Pancreas (tissue), 10 donors: ENCODE measurements at places on chromosomes 11 and 22. TPM values are rescaled to one million over a fixed set of nuclear protein-coding genes. Genes with fewer than 3 reads are reported as not detected.

Gene CNGA4
- 0.12 TPM for total RNA-seq

Gene MS4A14
- 0.06 TPM for total RNA-seq

Gene SAAL1
- total RNA-seq, result 5.6 TPM

Gene MFNG
- 1.5 TPM for total RNA-seq

Gene SCGB2A2
- not detected for total RNA-seq
